Pancreas (tissue), 10 donors: ENCODE measurements at places on chromosomes 6 and 20.

- no peak for DNase-seq
- H3K4me1 ChIP-seq: no peaks in the 10 kb centered on the region
- H3K27me3 ChIP-seq: no peaks in the 10 kb centered on the region
- no peaks in the 10 kb centered on the region for H3K36me3 ChIP-seq
These were observed 98.7 kb downstream of the TRERF1 start for GRCh38 chr6:42352856-42353564.

DNA sequence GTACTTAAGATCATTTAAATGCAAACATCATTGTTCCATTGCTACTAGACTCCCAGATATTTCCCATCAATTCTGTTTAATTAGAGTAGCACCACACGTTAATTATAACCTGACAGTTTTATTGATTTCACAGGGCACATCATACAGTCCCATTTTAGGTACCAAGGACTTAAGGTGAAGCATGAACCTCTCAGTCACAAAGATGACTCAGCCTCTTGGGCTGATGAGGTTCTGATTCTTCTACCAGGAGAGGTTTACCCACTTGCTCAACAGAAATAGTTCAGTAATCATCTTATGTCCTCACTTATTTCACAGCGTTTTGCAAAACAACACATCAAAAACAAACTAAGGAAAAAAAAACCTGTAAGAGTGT is 98.5 kb downstream of the HIVEP2 start:
- H3K27me3 ChIP-seq: no peaks in the 10 kb centered on the region
- H3K4me3 ChIP-seq: no peak overlapping the region
- DNase-seq: no peak
- peak overlapping the region; percentile 77 for H3K27ac ChIP-seq
- H3K4me1 ChIP-seq: peaks cover 3% of the 10 kb centered on the region

DNA sequence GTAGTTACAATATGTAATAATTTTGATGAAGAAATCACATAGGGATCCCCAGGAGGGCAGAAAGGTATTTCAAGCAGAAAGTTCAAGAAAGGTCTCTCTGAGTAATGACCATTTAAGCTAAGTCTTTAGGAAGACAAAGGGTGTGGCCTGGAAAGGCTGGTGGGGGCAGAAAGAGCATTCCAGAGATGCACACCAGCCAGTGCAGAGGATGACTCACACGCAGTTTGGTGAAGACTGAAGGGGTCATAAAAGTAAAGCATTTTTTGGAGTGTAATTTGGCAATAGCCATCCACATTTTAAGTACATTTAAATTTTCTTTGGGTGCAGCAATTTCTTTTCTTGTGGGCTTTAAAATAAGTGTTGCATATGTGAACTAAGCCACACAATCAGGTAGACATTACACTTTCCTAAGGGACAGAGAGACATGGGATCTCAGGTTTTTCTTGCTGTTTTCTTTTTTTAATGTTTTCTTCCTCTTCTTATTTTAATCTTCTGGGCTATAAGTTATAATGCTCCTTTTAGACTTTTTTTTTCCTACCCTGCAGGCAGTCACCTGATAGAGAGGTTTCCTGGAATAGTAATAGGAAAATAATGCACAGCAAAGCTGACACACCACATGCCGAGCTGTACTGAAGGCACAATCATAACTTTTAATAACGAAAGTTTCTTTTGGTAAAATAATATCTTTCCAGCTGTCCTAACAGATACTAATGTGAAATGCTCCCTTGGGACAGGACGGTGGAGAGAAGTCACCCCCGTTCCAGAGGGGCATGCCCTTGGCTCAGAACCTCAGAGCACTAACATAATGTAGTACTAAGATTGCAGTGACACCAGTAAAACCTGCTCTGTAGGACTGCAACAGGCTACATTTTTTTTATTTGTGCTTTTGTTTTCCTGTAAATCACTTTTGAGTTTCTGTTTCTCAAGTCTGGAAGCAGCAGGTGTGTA is 49.6 kb upstream of the PTPRK start:
- H3K4me1 ChIP-seq: no peaks in the 10 kb centered on the region
- no peaks in the 10 kb centered on the region for H3K27me3 ChIP-seq
- H3K27ac ChIP-seq: peak overlapping the region; percentile 62
- H3K4me3 ChIP-seq: no peak overlapping the region
- H3K36me3 ChIP-seq: no peaks in the 10 kb centered on the region

GRCh38 chr20:14259689-14260088 is 77.7 kb downstream of the FLRT3 start:
- no peaks in the 10 kb centered on the region for H3K36me3 ChIP-seq
- H3K27ac ChIP-seq: no peak overlapping the region
- no peak overlapping the region for H3K4me3 ChIP-seq
- no peaks in the 10 kb centered on the region for H3K4me1 ChIP-seq
- DNase-seq: no peak

GRCh38 chr6:36033935-36034334 is 6.3 kb downstream of the MAPK14 start:
- H3K36me3 ChIP-seq: no peaks in the 10 kb centered on the region
- no peaks in the 10 kb centered on the region for H3K27me3 ChIP-seq
- DNase-seq: no peak

GRCh38 chr6:29790626-29791025 is 37.0 kb upstream of the HLA-G start:
- no peak for DNase-seq
- H3K27ac ChIP-seq: no peak overlapping the region
- no peaks in the 10 kb centered on the region for H3K27me3 ChIP-seq
- no peak overlapping the region for H3K4me3 ChIP-seq
- H3K4me1 ChIP-seq: peaks cover 6% of the 10 kb centered on the region

DNA sequence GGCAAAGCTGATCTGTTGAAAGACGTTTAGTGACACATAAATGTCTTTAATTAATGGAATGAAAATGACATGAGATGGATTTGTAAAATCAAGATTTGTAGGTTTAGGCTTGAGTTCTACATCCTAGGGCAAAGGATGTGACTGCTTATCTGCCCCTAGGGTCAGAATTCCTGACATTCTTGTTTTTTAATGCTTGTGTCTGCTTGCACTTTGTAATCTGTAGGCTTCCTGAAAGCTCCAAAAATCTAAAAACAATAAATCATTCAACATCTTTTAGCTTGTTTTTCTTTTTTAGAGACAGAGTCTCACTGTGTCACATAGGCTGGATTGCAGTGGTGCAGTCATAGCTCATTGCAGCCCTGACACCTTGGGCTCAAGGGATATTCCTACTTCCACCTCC is 107.9 kb upstream of the MLIP start:
- no peak for DNase-seq
- H3K36me3 ChIP-seq: no peaks in the 10 kb centered on the region

GRCh38 chr6:104784884-104785283 is 74.8 kb downstream of the HACE1 start:
- H3K27ac ChIP-seq: no peak overlapping the region
- H3K27me3 ChIP-seq: no peaks in the 10 kb centered on the region
- DNase-seq: no peak

DNA sequence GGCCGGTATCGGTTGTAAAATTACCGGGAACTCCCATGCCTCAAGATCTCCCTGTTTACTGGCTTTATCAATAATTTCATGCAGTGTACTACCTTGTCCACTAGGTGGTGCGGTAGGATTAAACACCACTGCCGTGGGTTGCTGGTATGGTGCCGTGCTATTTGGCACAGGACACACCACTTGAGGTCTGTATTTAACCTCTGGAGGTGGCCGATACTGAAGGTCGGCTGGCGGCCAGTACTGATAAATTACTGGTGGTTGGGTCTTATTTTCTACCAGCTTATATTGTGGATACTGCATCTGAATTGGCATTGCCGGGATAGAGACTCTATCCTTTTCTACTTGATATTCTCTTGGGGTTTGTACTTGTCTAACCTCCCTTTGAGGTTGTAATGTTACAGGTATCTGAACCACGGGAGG is 14.3 kb upstream of the PTCRA start:
- no peaks in the 10 kb centered on the region for H3K36me3 ChIP-seq
- peak overlapping the region; percentile 27 for H3K4me3 ChIP-seq
- DNase-seq: peak; percentile 86
- peaks cover 9% of the 10 kb centered on the region for H3K4me1 ChIP-seq
